ENCODE measurements at places on chromosomes 4 and X.

GRCh38 chrX:155314260-155314659, 20.2 kb downstream of the CLIC2 start:
- no peak for DNase-seq

DNA sequence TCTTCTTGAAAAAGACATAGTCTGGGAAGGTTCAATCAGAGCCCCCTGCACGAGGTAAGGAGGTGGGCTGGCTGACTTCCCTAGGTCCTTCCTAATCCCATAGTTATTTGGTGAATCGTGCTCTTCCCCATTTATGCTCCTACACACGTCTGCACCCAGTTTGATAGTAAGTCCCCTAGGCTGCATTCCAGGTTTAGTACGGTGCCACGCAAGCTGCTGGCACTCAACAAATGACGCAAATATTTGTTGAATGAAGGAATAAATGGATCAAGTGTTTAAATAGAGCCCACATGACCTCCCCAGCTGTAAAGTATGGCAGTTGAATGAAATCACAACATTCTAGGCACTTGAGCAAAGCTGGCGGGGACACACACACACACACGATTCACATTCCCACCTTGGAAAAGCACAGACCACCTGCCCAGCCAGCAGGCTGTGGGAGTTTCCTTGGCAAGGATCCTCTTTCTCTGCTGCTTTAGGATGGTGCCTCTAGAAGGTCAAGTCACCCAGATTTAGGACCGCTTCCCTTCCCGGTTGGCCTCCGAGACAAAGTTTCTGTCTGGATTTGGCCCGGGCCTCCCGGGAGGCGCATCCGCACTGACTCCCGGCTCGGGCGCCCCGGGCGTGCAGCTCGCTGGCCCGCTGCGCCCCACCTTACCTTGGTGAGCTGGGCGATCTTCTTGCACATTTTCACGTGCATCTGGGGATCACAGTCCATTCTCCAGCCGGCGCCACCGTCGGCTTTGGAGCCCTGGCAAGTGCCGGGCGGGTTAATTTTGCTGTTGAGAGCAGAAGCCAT, 721 bp downstream of the FAM184B start:
- DNase-seq, result no peak

DNA sequence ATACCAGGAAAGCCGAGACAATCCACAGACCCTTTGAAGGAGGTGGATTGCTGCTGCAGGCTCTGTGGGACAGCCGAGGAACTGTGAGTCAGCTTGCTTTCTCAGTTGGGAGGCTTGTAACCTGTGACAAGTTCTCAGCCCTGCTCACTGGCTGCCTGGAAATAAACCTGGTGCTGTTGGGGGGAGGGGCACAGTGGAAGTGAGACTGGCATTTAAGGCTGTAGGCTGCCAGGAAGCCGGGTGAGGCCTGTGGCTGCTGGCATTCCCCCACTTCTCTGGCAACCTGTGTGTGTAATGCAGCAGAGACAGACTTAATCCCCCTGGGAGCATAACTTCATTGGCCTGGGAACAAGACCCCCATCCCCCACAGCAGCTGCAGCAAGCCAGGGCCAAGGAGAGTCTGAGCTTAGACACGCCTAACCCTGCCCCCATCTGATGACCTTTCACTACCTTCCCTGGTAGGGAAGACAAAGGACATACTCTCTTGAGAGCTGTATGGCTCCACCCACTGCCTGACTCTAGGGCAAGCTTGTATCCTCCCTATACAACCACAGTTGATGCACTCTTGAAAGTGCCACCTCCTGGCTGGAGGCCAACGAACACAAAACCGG, 64.1 kb downstream of the ALPK1 start:
- DNase-seq, result no peak

- DNase-seq, result no peak
Observed at GRCh38 chrX:19625612-19626011, 110.3 kb upstream of the MAP3K15 start.

DNA sequence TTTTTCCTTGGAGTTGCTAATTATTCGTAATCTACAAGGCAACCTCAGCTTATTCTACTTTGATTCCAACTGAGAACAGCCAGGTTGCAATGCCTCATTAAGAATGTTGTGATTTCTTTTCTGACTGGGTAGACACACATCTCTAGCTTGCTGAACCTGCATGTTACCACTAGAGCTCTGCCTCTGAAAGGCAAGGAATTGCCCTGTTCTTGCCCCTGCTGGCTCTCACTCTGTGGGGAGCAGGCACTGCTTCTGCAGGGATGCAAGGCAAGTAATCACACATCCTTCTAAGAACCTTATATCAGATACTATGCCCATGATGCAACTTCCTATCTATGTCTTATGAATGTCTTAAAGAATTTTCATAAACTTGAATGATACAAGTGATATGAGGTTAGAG, 503.2 kb downstream of the PACRGL start:
- no peak for DNase-seq

- no peak for DNase-seq
Observed at GRCh38 chr4:158782551-158783360, 13.9 kb downstream of the FNIP2 start.

GRCh38 chrX:133881893-133882292, 103.5 kb downstream of the GPC3 start:
- no peak for DNase-seq

DNA sequence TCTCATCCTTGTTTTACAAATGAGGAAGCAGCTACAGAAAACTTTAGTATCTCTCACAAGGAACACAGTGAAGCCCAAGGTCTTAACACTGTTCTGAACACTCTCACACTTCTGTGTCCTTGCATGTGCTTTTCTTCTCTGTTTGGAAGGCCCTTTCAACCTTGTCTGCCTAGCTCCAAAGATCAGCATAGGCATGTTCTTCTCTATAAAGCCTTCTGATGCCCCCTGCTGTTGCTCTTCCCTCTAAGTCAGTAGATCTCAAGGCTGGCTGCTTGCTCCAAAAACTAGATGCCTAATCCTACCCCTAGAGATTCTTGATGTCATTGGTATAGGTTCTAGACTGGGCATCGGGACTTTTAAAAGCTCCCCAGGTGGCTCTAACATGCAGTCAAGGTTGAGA, 5.9 kb downstream of the APOO start:
- DNase-seq, result no peak

DNA sequence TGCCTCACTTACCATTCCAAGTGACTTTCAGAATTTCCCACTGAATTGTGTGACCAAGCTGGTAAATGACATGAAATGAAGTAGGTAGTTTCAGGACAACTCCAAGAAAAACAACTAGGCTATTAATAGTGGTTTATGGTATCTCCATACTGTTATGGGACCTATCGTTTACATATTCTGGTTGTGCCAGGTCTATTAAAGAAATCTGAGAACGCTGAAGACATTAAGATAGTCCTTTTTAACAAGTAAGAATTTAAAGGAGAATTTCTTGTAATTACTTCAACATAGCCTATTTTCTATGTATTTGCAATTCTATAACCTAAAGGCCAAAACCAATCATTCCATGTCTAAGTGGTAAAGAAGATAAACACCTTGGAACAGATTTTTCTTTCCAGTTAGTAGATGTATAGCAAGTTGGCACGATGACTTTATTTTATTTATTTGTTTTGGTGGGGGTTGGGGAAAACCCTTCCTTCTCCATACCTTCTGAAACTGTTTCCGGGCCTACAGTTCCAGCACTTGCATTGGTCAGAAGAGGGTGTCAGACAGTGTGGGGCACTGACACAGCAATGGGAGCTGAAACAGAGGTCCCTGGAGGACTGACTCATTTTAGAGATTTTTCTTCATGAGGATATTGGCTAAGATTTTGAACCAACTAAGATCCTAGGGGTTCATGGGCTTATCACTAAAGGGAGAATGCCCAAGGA, 7.6 kb upstream of the DCLK2 start:
- DNase-seq, result no peak

DNA sequence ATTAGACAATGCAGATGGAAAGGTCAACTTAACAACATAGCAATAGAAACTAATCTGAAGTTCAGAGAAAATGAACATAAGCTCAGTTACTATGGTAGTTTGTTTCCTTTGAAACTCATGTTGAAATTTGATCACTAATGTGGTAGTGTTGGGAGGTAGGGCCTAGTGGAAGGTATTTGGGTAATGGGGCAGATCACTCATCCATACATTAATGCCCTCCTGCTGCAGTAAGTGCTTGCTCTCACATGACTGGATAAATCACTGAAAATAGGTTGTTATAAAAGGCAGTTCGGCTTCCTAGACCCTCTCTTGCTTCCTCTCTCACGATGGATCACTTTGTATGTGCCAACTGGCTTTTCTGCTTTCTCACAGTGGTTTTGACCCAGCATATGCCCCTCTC, 567.4 kb upstream of the GALNT7 start:
- no peak for DNase-seq

Measured in left forelimb (tissue), 1 donor.